Stimulated activated CD4-positive, alpha-beta T cell treated with anti-CD3 and anti-CD28 coated beads, TNF-alpha, amount 100 ng/mL, for 1 hour (primary cell): ENCODE measurements at places on chromosomes 5 and 9.

GRCh38 chr5:93677359-93677891 is 64.0 kb downstream of the POU5F2 start:
- DNase-seq: no peak

- no peak for DNase-seq
Observed at GRCh38 chr9:116154334-116154975, 864 bp downstream of the PAPPA start.

DNA sequence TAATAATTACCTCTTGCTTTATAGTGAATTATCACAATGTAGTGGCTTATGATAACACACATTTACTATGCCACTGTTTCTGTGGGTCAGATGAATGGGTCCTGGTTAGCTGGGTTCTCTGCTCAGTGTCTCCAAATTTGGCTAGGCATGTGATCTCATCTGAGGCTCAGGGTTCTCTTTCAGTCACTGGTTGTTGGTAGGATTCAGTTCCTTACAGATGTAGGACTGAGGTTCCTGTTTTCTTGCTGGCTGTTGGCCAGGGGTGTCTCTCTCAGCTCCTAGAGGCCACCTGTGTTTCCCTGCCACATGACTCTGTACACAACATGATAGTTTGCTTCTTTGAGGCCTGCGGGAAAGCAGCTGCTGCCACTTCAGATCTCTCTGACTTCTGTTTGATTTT is 7.1 kb downstream of the NFX1 start:
- no peak for DNase-seq

DNA sequence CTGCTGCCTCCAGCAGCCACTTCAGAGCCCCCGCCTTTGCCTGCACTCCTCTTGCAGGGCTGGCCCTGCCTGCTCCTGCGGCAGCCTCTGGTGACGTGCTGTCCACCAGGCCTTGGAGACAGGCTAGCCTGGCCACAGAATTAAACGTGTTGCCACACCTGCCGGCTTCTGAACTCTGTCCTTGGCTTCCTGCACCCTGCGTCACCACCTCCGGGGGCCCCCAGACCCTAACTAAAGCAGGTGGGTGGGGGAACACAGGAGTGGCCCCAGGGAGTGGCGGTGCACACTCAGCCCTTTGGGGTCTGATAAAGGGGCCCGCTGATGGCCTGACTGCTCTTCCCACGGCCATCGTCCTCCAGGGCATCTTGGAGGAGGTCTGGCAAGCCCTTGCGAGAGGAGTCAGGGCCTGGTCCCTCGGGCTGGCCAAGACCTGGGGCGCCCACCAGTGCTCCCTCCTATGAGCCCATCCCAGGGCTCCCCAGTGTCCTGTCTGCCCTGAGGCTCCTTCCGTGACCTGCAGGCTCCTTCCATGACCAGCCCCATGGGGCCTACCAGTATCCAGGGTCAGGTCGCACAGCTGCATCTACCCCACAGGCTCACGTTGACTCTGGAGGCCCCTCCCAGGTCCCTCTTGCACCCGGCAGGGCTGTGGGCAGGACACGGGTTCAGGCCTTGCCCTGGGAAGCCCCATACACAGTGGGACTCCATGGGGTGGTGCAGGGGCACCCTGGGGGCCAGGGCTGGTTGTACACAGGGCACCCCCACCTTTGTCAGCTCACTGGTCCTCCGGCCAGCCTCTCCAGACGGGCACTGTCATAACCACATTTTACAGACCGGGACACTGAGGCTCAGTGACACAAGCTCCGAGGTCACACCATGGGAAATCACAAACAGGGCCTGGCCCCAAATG is 1.0 kb upstream of the MAMDC4 start:
- DNase-seq: no peak

DNA sequence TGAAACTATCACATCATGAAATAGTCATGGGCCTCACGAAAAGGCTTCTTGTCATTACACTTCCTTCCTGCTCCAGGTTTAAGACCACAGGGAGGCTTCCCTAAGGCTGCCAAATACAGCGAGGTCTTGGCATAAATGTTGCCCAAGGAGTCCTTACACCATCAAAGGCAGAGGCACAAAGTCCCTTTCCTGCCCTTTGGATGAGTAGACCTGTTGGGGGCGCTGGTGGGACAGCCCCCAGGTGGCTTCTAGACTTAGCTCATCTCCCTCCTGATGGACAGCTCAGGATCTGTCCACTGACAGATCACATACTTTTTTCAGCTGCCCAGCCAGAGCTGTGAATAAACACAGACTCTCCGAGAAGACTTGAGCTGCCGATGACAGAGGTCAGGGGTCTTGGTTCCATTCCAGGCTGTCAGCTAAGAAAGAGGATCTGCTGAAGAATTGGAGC is 15.5 kb upstream of the MEGF9 start:
- DNase-seq: no peak

DNA sequence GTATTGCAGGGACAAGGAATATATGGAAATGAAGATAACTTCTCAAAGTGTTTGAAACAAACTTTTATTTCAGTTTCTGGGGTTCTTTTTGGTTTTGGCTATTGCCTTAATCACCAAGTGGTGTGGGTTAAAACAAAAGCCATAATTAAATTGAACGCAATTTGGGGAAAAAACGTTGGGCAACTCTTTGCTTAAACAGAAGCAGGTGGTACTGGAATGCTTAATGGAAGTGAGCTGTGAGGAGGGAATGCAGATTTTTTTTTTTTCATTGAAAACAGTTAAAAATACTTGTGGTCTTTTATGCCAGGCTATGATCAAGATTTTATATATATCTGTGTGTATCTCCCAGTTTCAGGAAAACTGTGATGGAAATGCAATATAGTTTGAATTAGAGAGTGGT is 195.7 kb upstream of the TUT7 start:
- DNase-seq: no peak

GRCh38 chr9:122930541-122931225 is 629 bp downstream of the ZBTB26 start:
- no peak for DNase-seq

GRCh38 chr5:19733612-19734495 is 254.1 kb downstream of the CDH18 start:
- no peak for DNase-seq

DNA sequence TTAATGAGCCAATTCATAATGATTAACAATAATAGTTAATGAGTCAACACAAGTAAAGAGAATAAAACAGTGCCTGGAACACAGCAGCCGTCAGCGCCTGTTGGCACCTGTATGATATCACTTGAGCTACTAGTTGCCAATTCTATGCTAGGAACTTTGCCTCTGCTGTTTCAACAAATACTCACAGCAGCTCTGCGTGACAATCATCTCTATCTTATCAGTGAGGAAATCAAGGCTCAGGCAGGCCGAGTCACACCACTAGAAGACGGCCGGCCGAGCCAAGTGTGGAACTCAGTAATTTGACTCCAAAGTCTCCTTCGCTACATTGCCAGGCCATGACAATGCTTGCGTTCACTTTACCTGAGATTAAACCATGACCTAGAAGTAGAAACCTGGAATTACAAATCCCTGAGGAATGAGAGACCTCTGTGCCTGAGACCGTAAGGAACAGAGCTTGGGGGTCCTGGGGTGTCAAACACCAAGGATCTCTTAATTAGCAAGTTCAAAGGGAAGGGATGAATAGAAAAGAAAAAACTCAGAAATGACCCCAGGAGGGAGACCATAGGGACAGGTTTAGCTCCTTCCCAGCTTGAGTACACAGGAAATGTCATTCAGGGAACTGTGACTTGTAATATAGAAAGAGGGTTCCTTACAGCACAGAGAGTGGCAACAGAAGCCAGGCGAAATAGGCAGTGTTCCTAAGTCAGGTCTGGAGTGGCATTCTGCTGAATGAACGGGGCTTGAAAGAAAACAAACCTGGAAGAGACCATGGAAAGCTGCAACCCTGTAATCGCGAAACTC is 109.1 kb downstream of the SUSD1 start:
- DNase-seq: no peak

DNA sequence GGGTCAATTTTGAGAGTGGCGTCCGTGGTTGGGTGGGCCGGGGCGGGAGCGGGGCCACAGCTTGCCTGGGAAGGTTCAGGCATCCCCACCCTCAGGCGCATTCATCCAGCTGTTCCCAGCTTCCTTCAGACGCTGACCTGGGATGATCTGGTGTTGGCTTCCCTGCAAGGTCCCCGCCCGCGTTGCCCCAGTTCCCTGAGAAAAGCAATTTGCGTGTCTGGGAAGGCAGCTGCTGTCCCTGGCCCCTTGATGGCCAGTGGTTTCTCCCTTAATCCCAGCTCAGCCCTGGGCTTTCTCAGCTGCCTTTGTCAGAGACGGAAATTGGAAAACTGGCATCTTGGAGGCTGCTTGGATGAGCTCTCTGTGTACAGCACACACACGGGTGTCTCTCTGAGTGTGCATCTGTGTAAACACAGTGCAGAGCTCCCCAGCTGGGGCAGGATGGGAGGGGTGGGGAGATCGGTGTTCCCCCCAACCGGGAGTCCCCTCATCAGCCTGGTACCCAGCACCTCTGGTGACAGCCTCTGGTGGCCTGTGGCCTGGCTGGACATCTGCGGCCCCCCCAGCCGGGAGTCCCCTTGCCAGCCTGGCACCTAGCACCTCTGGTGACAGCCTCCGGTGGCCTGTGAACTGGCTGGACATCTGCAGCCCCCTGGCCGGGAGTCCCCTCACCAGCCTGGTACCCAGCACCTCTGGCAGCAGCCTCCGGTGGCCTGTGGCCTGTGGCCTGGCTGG is 94.0 kb downstream of the COL5A1 start:
- no peak for DNase-seq

- DNase-seq: no peak
Observed at GRCh38 chr5:146130440-146131045, 25.2 kb upstream of the PLAC8L1 start.

DNA sequence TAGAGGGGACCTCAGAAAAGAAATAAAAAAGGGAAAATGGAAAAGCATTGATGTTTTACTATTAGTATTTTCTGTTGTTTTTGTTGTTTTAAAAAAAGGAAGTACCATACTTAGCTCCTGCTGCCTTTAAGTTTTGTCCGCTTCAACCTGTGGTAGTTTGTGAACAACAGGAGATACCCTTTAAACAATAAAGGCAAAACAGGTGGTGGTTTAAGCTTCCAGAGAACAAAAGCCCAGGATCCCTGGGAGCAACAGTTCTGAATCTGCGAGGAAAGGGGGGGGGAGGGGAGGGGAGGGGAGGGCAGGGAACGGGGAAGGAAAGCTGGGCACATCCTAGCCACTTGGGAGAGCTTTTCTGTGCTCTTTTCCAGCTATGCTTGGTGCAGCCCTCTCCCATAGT is 2.1 kb upstream of the PSIP1 start:
- DNase-seq: no peak

GRCh38 chr5:158698023-158698639 is 401.6 kb downstream of the EBF1 start:
- no peak for DNase-seq

- no peak for DNase-seq
Observed at GRCh38 chr5:96651948-96652753, 10.0 kb upstream of the CAST start.

GRCh38 chr9:129557192-129558036 is 63.5 kb downstream of the C9orf50 start:
- no peak for DNase-seq

DNA sequence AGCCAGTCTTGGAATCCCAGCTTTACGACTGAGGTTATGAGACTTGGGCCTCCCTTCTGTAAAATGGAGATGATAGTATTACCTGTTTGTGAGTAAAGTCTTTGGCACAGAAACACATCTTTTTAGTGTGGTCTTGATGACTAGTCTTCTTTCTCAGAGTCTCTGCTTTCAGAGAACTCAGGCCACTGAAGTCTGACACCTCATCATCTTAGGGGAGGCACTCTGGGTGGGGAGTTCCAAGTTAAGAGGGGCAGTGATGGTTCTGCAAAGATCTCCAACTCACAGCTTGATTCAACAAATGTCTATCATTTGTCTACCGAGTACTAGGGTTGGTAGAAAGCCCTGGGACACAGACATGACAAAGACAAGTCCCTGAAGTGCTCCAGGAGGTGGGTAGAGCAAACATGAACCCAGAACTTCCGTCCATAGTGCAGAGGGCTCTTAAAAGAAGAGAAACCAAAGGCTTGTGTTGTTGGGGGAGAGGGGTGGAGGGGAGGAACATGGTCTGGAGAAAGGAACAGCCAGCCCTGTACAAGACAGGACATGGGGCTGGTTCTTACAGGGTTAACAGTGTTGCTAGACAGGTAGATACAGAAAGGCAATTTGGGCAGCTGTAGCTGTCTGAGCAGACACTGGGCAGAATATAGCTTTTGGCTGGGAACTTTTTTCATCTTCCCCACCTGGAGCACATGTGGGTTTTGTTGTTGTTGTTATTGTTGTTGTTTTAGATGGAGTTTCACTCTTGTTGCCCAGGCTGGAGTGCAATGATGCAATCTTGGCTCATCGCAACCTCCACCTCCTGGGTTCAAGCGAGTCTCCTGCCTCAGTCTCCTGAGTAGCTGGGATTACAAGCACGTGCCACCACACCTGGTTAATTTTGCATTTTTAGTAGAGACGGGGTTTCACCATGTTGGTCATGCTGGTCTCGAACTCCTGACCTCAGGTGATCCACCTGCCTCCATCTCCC is 2.6 kb upstream of the CD14 start:
- DNase-seq: no peak

- DNase-seq: no peak
Observed at GRCh38 chr5:52789851-52790250, 2.1 kb downstream of the ITGA1 start.

- DNase-seq: no peak
Observed at GRCh38 chr5:14922456-14922855, 50.9 kb upstream of the ANKH start.

GRCh38 chr5:95784514-95785302 is 37.8 kb downstream of the GLRX start:
- DNase-seq: no peak

GRCh38 chr5:149938791-149939358 is 5.7 kb downstream of the PDE6A start:
- no peak for DNase-seq

DNA sequence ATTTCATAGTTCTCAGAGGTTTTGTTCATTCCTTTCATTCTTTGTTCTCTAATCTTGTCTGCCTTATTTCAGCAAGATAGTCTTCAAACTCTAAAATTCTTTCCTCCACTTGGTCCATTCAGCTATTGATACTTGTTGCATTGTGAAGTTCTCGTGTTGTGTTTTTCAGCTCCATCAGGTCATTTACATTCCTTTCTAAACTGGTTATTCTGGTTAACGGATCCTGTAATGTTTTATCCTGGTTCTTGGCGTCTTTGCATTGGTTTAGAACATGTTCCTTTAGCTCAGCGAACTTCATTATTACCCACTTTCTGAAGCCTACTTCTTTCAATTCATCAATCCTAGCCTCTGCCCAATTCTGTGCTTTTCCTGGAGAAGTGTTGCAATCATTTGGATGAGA is 45.1 kb upstream of the TXNDC8 start:
- DNase-seq: no peak

DNA sequence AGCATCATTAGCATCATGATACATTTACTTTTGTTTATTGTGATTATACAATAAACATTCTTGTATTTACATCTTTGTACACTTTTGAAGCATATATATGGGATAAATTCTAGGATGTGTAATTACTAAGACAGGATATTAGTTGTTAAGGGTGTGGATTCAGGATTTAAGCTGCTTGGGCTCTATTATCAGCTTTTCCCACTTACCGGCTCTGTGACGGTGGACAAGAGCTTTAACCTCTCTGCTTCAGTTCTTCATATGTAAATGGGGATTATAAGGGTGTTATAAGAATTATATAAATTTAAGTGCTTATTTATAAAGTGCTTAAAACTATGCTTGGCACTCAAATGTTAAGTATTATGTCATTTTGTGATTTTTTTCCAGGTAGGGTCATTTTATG is 131.1 kb downstream of the FER start:
- DNase-seq: no peak
